ENCODE measurements at places on chromosomes 12 and 14. TPM values are rescaled to one million over a fixed set of nuclear protein-coding genes. Genes with fewer than 3 reads are reported as not detected.

The ACRBP gene
- total RNA-seq = 13.9 TPM

The TMX1 gene
- total RNA-seq = 32.9 TPM

DNA sequence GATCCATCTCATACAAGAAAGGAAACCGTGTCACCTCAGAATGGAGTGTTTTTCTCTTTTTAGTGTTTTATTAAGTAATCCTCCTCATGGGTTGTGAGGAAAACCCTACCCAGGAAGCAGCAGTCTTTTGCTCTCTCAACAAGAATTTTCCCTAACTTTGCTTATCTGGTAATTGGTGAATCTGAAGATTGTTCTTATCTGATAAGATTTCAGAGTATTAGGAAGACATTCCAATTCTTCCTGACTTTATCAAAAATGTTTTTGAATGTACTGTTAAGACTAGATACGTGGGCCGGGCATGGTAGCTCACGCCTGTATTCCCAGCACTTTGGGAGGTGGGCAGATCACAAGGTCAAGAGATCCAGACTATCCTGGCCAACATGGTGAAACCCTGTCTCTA, 86.0 kb downstream of the PHLDA1 start:
- H3K36me3 ChIP-seq = no peaks in the 10 kb centered on the region
- H3K4me1 ChIP-seq = peaks cover 20% of the 10 kb centered on the region
- no peak overlapping the region for H3K4me3 ChIP-seq

DNA sequence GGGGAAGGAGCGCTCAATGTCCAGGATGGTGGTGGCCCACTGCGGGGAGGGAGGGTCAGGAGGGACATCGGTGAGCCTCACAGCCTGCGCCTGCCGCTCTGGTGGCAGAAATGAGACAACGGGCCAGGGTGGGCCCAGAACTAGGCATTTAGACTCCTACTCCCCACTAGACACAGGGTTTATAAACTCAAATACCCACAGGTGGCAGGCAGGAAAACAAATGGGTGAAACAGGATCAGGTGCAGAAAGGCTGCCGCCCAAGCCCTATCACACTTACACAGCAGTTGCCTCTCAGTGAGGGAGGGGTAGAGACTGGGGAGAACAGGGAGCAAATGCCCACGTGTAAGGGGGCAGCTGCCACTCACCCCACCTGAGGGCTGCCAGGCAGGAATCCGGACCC, 46.4 kb downstream of the TRPV4 start:
- no peaks in the 10 kb centered on the region for H3K4me1 ChIP-seq
- no peaks in the 10 kb centered on the region for H3K36me3 ChIP-seq
- no peak overlapping the region for H3K4me3 ChIP-seq
- H3K27me3 ChIP-seq = no peaks in the 10 kb centered on the region
- no peak overlapping the region for H3K27ac ChIP-seq

DNA sequence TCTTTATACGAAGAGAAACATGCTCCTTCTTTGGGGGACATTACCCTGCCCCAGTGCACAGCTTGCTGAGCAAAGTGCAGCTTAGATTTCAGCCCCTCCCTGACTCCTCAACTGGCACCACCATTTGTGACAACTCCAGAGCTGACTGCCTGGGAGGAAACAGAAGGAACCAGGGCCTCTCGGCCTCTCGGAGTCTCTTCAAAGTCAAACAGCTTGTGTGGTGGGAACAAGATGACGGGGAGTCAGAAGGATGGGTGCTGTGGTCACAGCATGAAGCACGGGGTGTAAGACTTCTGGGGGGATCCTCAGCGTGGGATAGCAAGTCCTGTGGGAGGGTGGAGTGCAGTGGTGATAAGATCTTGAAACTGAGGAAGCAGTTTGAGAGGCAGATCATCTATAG, 123.5 kb upstream of the BCL2L14 start:
- no peaks in the 10 kb centered on the region for H3K4me1 ChIP-seq
- H3K27me3 ChIP-seq = no peaks in the 10 kb centered on the region
- no peak overlapping the region for H3K4me3 ChIP-seq
- no peak for DNase-seq
- H3K27ac ChIP-seq = no peak overlapping the region
- no peaks in the 10 kb centered on the region for H3K36me3 ChIP-seq

DNA sequence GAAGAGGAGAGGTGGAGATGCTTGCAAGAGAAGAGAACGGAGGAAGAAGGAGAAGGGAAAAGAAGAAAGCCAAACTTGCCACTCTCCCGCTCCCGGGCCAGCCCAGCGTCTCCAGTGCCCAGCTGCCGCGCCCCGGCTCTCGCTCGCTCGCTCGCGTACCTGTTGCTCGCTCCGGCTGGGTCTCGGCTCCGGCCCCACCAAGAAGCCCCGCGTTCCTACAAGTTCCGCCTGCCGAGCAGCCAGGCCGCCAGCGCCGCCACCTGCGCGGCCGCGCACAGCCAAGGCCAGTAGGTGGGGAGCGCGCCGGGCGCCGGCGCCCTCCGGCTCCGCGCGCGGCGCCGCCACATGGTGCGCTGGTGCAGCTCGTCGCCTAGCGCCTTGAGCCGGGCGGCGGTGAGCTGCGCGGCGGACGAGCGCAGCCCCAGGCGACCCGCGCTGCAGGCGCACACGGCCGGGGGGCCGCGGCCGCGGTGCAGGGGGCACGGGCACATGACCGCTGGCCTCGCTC, 370 bp downstream of the HRK start:
- no peaks in the 10 kb centered on the region for H3K36me3 ChIP-seq
- peaks cover 14% of the 10 kb centered on the region for H3K27me3 ChIP-seq
- peaks cover 27% of the 10 kb centered on the region for H3K4me1 ChIP-seq
- no peak overlapping the region for H3K4me3 ChIP-seq

DNA sequence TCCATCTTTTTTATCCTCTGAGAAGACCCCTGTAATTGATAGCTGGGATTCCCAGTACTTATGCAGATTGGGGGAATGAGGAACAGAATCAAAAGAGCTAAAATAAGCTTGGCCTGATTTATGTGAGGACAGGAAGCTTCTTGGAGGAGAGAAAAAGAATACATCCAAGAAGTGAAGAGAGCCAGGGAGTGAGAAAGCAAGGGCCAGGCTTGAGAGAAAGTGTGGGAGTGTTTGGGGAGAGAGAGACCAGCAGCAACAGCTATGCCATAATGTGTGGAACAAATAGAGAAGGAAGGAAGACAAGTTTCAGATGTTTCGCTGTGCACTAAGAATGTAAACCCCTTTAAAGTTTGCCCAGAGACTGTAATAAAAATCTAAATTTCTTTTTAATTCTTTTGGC, 4.0 kb upstream of the CCDC184 start:
- no peak overlapping the region for H3K4me3 ChIP-seq
- H3K4me1 ChIP-seq = peaks cover 13% of the 10 kb centered on the region
- H3K27me3 ChIP-seq = no peaks in the 10 kb centered on the region
- H3K36me3 ChIP-seq = no peaks in the 10 kb centered on the region
- no peak overlapping the region for H3K27ac ChIP-seq
- no peak for DNase-seq

GRCh38 chr12:116152268-116152667, 125.2 kb downstream of the MED13L start:
- H3K27me3 ChIP-seq = no peaks in the 10 kb centered on the region
- H3K27ac ChIP-seq = no peak overlapping the region
- H3K4me3 ChIP-seq = no peak overlapping the region
- no peaks in the 10 kb centered on the region for H3K36me3 ChIP-seq

- H3K27ac ChIP-seq = no peak overlapping the region
- DNase-seq = no peak
- H3K4me1 ChIP-seq = peaks cover 10% of the 10 kb centered on the region
- no peaks in the 10 kb centered on the region for H3K27me3 ChIP-seq
- no peaks in the 10 kb centered on the region for H3K36me3 ChIP-seq
Observed at GRCh38 chr14:74579447-74580274, 32.4 kb downstream of the LTBP2 start.

GRCh38 chr12:124279315-124279714, 15.6 kb upstream of the RFLNA start:
- peaks cover 3% of the 10 kb centered on the region for H3K27me3 ChIP-seq
- no peaks in the 10 kb centered on the region for H3K36me3 ChIP-seq
- no peak overlapping the region for H3K27ac ChIP-seq
- H3K4me3 ChIP-seq = no peak overlapping the region
- no peak for DNase-seq

- no peaks in the 10 kb centered on the region for H3K36me3 ChIP-seq
- H3K4me1 ChIP-seq = no peaks in the 10 kb centered on the region
- peaks cover 31% of the 10 kb centered on the region for H3K27me3 ChIP-seq
- H3K27ac ChIP-seq = no peak overlapping the region
Observed at GRCh38 chr12:54199917-54200316, 11.1 kb upstream of the SMUG1 start.

DNA sequence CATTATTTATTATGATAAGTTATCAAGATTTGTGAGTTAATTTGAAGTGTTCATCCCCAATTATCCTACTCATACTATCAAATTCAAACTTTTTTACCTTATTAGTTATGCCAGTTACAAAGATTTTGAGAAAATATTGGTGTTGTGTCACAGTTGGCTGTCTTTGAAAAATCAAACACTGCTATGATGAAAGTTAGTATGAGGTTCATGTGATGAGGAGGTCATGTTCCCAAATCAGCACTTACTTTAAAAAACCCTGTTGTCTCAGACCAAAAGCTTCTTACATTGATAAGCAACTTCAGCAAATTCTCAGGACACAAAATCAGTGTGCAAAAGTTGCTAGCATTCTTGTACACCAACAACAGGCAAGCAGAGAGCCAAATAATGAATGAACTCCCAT, 68.1 kb downstream of the TTC6 start:
- H3K27me3 ChIP-seq = no peaks in the 10 kb centered on the region
- no peak overlapping the region for H3K27ac ChIP-seq

DNA sequence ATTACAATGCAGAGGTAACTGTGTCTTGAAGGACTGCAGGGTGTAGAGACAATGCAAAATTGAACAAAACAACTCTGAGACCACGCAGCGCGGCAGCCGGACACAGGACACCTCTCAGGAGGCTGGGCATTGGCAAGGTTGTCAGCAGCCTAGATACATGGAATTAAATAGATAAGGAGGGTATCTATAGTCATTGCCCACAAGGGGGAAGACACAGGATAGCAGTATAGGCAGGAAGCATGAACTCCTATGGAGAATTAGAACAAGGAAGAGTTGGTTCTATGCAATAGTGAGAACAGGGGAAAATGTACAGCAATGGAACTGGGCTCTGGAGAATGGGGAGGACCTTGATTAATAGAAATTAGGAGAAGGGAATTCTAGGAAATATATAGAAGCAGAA, 164.1 kb downstream of the C12orf42 start:
- no peak overlapping the region for H3K27ac ChIP-seq
- H3K4me1 ChIP-seq = no peaks in the 10 kb centered on the region
- DNase-seq = no peak
- H3K27me3 ChIP-seq = no peaks in the 10 kb centered on the region
- no peak overlapping the region for H3K4me3 ChIP-seq
- H3K36me3 ChIP-seq = no peaks in the 10 kb centered on the region

DNA sequence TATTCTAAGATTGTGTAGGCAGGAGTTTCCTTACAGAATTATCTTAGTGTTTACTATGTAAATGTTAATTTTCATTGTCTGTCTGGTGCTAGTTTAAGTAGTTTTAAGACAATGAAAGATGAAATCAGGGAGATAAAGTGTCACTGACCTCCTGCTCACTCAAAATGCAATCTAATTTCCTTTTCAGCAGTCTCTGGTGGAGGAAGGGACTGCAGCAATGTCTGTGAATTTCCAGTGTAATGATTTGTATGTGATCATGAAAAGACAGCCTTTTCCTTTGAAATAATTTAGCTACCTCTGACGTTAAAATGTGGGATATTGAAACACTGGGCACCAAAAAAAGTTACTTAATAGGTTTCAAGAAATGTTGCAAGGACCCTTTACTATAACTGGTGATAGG, 779.7 kb upstream of the FLRT2 start:
- H3K27ac ChIP-seq = no peak overlapping the region
- no peaks in the 10 kb centered on the region for H3K36me3 ChIP-seq
- no peaks in the 10 kb centered on the region for H3K27me3 ChIP-seq
- no peak overlapping the region for H3K4me3 ChIP-seq
- DNase-seq = no peak

DNA sequence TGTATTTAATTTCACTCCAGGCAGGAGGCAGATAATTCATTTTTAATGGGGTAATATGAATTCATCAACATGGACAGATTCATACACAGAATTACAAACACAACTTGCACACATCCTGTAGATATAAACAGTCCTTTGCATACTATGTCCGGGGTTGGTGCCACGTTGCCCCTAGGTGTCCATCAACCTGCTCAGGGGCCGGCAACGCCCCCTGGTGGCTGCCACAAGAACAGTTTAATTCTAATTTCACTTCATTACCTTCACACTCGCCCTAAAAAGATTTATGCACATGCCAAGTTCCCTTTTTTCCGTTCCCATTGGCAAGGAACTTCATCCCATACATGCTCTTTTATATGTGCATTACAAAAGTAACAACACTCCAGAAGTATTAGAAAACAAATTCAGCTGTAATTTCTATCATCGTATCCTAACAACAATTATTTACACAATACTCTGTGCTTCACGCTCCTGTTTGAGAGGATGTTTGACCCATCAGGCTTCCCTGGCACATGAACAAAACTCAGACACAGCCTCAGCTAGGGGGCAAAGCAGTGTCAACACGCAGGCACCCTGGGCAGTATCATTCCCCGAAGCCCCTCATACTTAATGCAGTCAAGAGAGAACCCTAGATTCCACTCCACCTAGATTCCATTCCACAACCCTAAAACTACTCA, 15.5 kb downstream of the MANSC1 start:
- H3K27ac ChIP-seq = no peak overlapping the region
- H3K36me3 ChIP-seq = no peaks in the 10 kb centered on the region
- H3K27me3 ChIP-seq = no peaks in the 10 kb centered on the region
- H3K4me3 ChIP-seq = no peak overlapping the region
- peak; percentile 54 for DNase-seq

GRCh38 chr14:36105401-36105800, 71.1 kb downstream of the PTCSC3 start:
- H3K36me3 ChIP-seq = no peaks in the 10 kb centered on the region
- DNase-seq = no peak
- H3K4me1 ChIP-seq = no peaks in the 10 kb centered on the region

GRCh38 chr14:74669256-74669655, 43.6 kb downstream of the AREL1 start:
- H3K36me3 ChIP-seq = peaks cover 67% of the 10 kb centered on the region
- H3K4me1 ChIP-seq = no peaks in the 10 kb centered on the region
- no peak overlapping the region for H3K27ac ChIP-seq
- DNase-seq = no peak
- H3K27me3 ChIP-seq = no peaks in the 10 kb centered on the region
- no peak overlapping the region for H3K4me3 ChIP-seq

Measured in CD4-positive, alpha-beta memory T cell (primary cell).